ENCODE measurements at places on chromosomes 5 and 9. TPM values are rescaled to one million over a fixed set of nuclear protein-coding genes. Genes with fewer than 3 reads are reported as not detected.
A peak's percentile ranks its signal among the peaks of the same experiment; 100 is the strongest.

- peak; percentile 70 for DNase-seq
These were observed 25.6 kb downstream of the ABL1 start for GRCh38 chr9:130860458-130861316.

DNA sequence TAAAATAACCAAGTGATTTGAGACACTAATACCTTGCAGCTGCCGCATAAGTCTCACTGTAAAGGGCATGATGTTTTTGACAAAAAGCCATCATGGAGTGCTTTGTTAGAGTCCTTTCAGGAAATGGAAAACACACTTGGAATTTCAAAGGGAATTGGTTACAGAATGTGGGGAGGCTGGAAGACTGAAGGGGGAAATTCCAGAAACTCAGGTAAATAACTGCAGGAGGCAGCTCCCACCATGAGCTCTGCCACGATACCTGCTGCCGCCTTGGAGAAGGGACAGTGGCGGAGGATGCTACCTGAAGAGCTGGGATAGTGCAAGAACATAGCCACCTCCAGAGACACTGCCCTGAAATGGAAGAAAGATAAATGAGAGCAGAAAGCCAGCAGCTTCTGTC lies 66.9 kb downstream of the PRKACG start:
- DNase-seq, result no peak

DNA sequence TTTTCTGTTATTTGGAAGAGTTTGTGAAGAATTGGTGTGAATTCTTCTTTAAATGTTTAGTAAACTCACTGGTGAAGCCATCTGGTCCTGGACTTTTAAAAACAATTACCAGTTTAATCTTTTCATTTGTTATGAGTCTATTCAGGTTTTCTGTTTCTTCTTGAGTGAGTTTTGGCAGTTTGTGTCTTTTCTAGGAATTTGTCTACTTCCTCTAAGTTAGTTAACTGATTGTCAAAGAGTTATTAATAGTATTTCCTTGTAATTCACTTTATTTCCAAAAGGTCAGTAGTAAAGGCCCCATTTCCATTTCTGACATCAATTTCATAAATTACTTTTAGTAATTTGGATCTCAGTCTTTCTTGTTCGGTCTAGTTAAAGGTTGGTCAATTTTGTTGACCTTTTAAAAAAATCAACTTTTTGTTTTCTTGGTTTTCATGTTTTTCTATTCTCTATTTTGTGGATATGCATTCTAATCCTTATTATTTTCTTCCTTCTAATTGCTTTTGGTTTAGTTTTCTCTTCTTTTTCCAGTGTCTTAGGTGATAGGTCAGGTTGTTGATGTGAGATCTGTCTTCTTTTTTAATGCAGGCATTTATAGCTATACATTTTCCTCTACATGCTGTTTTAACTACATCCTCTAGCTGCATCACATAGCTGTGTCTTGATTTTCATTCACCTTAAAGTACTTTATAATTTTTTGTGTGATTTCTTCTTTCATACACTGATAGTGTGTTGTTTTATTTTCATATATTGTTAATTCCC lies 7.3 kb upstream of the SMIM3 start:
- DNase-seq, result no peak

DNA sequence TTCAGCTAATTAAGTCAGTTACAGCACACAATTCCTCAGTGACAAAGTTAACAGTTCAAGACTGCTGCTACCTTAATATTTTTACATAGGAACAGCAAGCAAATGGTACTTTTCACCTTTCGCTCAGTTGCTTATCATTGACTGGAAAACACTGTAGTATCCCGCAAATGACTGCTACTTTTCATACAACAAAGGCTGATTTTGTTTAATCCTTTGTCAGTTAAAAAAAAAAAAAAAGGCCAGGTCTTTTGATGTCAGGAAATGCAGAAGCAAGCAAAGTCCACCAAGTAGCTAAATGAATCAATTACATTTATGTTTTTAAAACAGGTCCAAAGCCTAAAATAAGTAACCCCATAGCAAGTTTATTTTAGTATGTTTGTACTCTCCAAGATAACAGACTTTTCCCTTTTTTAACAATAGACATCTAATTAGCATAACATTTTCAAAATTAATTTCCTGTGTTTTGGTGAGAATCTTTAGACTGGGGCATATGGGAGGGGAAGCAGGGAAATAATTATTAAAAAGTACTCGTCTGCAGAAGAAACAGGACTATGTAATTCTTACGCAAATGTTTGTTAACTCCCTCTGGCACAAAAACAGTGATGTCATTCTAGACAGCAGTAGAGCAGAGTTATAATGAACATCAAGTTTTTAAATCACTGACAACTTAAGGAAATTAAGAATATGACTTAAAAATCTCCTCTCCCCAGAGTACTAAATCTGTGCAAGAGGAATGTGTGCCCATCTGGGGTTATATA lies 9.6 kb downstream of the PFDN1 start:
- no peak for DNase-seq

GRCh38 chr5:6759401-6759800 lies 46.2 kb downstream of the TENT4A start:
- DNase-seq, result no peak

DNA sequence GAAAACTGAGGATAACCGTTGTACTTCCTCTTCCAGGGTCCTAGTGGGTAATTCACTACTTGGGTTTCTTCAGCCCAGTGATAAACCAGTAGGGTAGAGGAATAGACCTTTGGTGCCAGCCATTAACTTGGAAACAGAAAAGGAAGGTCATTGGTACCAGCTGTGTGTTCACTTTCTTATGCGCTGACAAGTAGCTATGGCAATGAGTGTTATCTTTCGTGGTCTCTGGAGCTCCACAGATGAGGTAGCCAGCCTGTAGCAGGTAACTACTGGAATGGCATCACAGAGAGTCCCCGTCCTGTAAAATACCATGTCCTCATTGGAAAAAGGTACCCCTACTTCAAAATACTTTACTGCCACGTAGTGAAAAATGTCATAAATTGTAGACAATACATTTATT lies 2.3 kb downstream of the UHRF2 start:
- DNase-seq, result no peak

GRCh38 chr9:84325347-84325973 lies 15.1 kb downstream of the SLC28A3 start:
- DNase-seq, result peak; percentile 17

- DNase-seq, result no peak
These were observed 6.7 kb upstream of the HAVCR2 start for GRCh38 chr5:157115502-157115901.

- no peak for DNase-seq
These were observed 195.9 kb downstream of the RFK start for GRCh38 chr9:76198336-76198735.

- DNase-seq, result no peak
These were observed 31.7 kb upstream of the MSH3 start for GRCh38 chr5:80622756-80623155.

GRCh38 chr5:94689908-94690307 lies 71.4 kb downstream of the SLF1 start:
- DNase-seq, result no peak

- DNase-seq, result no peak
These were observed 34.5 kb downstream of the DAB2IP start for GRCh38 chr9:121685795-121686377.

GRCh38 chr9:8783941-8784340 lies 984.4 kb upstream of the DMAC1 start:
- DNase-seq, result no peak

GRCh38 chr9:13598738-13599137 lies 319.2 kb upstream of the MPDZ start:
- DNase-seq, result no peak

GRCh38 chr5:57738301-57738700 lies 255.7 kb upstream of the ACTBL2 start:
- DNase-seq, result no peak

DNA sequence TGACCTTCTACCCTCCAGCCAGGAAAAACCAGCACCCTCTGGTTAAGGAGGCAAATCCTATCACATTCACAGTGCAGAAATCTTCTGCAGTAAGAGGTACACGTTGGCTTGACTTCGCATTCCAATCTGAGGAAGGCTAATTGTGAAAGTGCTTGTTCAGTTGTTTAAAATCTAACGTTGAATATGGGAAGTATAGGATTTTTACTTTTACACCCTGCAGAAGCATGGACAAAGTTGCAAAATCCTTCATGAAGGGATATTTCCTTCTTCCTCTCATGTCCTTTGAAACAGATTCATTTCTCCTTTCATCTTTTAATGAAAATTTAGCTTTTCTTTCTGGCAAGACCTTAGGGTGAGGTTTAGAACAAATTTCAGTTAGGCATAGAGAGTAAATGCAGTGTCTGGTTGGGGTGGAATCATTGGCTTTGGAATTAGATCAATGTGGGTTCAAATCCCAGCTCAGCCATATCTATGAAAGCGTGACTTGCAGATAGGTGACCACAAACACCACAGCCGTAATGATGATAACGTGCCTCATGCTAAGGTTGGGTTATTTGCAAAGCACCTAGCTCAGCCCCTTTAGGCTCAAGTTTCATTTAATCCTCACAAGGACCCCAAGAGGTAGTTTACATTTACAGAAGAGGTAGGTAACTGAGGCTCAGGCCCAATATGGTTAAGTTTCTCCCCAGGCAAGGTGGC lies 42.2 kb upstream of the C5orf58 start:
- no peak for DNase-seq

- peak; percentile 32 for DNase-seq
These were observed 11.8 kb downstream of the DEPDC1B start for GRCh38 chr5:60687927-60688720.

DNA sequence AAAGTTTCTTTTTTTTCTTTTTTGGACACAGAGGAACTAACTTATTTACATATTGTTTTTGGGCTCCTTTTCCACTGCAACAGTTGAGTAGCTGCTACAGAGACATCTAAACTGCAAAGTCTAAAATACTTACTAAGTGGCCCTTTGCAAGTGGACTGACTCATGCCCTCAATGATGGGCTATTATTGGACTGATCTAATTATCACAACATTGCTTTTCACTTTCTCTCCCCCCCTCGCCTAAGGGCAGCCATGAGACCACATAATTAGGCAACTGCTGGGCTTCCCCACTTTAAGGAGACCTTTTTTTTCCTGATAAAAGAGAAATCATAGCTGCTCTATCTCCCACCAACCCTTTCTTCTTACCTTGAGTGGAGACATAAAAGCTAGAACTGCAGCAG lies 47.0 kb downstream of the PLK2 start:
- no peak for DNase-seq

GRCh38 chr9:23962101-23962500 lies 136.1 kb upstream of the ELAVL2 start:
- no peak for DNase-seq

GRCh38 chr5:138472353-138472752 lies 7.1 kb downstream of the EGR1 start:
- no peak for DNase-seq

GRCh38 chr5:68500813-68501212 lies 285.3 kb downstream of the PIK3R1 start:
- DNase-seq, result no peak

DNA sequence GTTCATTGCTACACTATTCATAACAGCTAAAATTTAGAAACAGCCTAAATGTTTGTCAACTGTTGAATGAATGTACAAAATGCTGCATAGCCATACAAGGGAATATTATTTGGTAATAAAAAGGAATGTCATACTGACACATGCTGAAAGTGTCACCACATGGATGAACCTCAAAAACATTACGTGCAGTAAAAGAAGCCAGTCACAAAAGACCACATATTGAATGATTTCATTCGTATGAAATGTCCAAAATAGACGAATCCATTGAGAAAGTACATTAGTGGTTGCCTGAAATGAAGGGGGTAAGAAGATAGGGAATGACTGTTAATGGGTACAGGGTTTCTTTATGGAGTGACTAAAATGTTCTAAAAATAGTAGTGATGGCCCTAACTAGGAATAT lies 11.6 kb upstream of the ECM2 start:
- DNase-seq, result no peak

- DNase-seq, result no peak
These were observed 132.4 kb downstream of the SNCAIP start for GRCh38 chr5:122444411-122444810.

DNA sequence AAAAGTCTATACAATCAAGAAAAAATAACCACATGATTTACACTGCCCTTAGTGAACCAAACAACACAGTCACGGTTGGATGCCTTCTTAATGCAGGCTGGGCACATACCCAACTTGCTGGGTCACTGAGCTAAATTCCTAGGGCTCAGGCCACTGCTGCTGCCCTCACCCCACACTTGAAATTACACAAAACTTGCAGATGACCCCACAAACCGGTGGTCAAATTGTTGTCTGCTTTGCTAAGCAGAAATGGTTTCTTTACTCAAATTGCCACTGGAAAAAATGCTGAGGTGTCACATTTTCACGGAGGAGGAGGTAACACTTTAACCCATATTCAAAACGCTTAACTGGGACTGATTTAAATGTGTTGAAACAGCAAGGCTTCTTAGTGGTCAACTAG lies 62.4 kb downstream of the HMHB1 start:
- DNase-seq, result no peak

DNA sequence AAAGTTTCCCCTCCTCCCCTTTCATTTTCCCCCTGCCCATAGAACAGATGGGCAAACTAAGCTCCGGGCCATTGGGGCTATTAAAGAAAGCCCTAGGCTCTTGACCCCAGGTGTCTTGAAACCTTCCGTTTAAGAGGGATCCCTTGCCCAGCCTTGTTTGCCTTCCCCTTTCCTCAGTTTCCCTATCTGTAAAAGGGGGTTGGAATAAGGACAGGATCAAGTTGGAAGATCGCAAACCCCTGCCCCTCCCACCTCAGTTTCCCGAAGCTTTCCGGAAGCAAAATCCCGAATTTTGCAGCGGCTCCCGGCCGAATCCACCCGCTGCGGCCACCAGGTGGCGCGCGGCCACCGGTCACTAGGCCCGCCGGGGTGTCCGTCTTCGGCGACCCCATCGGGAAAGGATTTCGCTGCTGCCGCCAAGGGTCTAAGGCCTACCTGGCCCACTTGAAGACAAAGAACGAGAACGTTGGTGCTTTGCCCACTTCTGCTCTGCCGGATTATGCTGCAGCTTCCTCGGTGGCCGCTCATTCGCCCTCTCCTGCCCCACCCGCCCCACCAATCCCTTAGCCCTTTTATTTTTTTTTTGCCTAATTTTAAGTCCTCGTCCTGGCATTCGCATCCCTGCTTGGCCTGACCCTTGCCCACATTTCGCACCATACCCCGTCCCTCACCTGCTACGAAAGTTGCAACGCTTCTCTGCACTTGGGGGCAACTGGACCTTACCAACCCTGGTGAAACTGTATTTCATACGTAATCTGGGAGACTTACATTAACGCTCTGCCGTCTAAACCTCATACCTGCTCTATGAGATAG lies 962 bp upstream of the NR6A1 start:
- peak; percentile 67 for DNase-seq

DNA sequence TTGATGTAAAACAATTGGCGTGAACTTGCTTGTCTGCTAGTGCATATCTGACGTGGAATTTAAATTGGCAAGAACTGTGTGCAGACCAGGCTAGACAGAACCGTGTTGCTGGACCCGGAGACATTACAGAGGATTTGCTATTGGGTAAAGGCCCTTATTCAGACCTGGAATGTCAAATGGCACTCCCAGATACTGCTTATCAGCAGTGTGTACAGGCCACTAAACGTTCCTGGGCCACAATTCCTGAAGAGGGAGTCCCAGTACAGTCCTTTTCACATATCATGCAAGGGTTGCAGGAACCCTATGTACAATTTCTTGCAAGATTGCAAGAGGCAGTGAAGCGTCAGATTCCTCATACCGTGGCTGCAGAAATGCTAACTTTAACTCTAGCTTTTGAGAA lies 13.5 kb upstream of the MCCC2 start:
- no peak for DNase-seq

The BAAT gene
- total RNA-seq, result not detected

The SMIM3 gene
- total RNA-seq, result 0.97 TPM

The CACFD1 gene
- total RNA-seq, result 9.8 TPM

The MOB3B gene
- not detected for total RNA-seq

The SLC6A19 gene
- total RNA-seq, result not detected

The TGFBI gene
- total RNA-seq, result 6.5 TPM

The SLC4A9 gene
- not detected for total RNA-seq

The C5orf47 gene
- total RNA-seq, result not detected

The TAF11L2 gene
- total RNA-seq, result not detected

All from endothelial cell of umbilical vein (primary cell).